Naive thymus-derived CD4-positive, alpha-beta T cell (primary cell): ENCODE measurements at places on chromosomes 7 and 10. TPM values are rescaled to one million over a fixed set of nuclear protein-coding genes. Genes with fewer than 3 reads are reported as not detected.

DNA sequence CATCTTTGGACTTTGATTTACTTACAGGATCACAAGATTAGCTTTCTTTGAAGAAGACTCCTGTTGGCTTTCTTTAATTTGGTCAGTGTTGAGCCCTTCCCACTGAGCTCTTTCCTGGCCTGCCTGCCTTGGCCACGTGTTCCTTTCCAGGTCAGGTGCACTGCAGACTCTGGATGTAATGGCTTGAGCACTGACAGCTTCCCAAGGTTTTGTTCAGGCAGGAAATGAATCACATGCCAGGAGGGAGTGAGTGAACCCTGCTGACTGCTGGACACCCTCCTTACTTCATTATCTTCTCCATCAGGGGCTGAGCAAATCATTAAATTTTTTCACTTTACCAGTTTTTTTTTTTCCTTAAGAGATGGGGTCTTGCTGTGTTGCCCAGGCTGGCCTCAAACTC lies 29.8 kb downstream of the SNX10 start:
- no peaks in the 10 kb centered on the region for H3K4me1 ChIP-seq
- DNase-seq, result no peak

- no peak overlapping the region for H3K4me3 ChIP-seq
- no peak overlapping the region for H3K27ac ChIP-seq
- H3K4me1 ChIP-seq, result peaks cover 9% of the 10 kb centered on the region
- DNase-seq, result peak; percentile 10
Observed at GRCh38 chr10:74445493-74445892, 294.5 kb downstream of the ADK start.

DNA sequence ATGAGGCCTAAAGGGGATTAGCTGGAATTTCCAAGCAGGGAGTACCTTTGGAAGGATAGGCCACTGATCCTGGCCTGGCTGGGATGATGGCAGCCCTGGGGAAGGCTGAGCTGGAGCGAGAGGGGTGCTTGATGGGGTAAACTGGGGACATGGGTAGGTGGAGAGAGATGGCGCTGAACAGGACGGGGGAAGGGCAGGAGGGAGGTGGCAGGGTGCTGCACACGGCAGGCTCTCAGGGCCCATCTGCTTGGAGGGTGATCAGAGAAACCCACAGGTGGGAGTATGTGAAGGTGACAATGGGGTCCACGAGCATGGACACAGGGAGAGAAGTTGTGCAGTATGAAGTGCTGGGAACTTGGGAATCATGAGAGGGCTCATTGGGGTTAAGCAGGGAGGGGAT lies 10.3 kb downstream of the MAT1A start:
- H3K36me3 ChIP-seq, result no peaks in the 10 kb centered on the region
- no peak overlapping the region for H3K27ac ChIP-seq
- H3K4me3 ChIP-seq, result no peak overlapping the region

- no peak overlapping the region for H3K4me3 ChIP-seq
- no peaks in the 10 kb centered on the region for H3K4me1 ChIP-seq
- H3K27me3 ChIP-seq, result no peaks in the 10 kb centered on the region
- no peaks in the 10 kb centered on the region for H3K36me3 ChIP-seq
- DNase-seq, result no peak
Observed at GRCh38 chr7:30176463-30177109, 41.8 kb downstream of the MTURN start.

- H3K27me3 ChIP-seq, result no peaks in the 10 kb centered on the region
- no peaks in the 10 kb centered on the region for H3K36me3 ChIP-seq
- no peak for DNase-seq
- no peak overlapping the region for H3K4me3 ChIP-seq
Observed at GRCh38 chr10:4202938-4203337, 417.9 kb upstream of the KLF6 start.

- no peaks in the 10 kb centered on the region for H3K36me3 ChIP-seq
- no peak overlapping the region for H3K4me3 ChIP-seq
- H3K27me3 ChIP-seq, result no peaks in the 10 kb centered on the region
- no peak overlapping the region for H3K27ac ChIP-seq
- DNase-seq, result no peak
Observed at GRCh38 chr10:80561950-80562349, 24.2 kb downstream of the SH2D4B start.

The OLAH gene
- not detected for total RNA-seq
